ENCODE measurements at places on chromosomes 5 and 9.

GRCh38 chr5:66367814-66368541 lies 223.9 kb downstream of the SREK1 start:
- no peak for DNase-seq

DNA sequence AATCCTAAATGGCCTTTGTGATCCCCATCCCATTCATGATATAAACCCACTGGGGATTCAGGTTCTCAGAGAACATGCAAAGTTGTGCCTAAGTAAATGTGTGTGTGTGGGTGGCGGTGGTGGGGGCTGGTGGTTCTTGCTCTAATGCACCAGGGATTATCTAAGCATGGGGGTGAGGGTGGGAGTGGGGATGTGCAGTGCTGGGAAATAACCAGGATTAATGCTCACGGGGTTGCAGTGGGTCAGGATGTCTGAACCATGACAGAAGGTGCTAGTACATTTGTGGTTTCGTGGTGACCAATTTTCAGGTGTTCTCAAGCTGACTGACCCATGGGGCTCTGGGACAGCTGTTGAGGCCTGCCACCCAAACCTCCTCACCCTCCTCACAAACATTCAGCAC lies 101.0 kb downstream of the ZNF608 start:
- peak; percentile 55 for DNase-seq

GRCh38 chr9:114456929-114457328 lies 48.3 kb downstream of the WHRN start:
- no peak for DNase-seq

- DNase-seq, result no peak
Observed at GRCh38 chr5:60504342-60504741, 195.6 kb downstream of the DEPDC1B start.

GRCh38 chr9:109557481-109557880 lies 59.4 kb upstream of the PTPN3 start:
- no peak for DNase-seq
